Calu3 (cell line): ENCODE measurements at places on chromosomes 16 and 17. TPM values are rescaled to one million over a fixed set of nuclear protein-coding genes. Genes with fewer than 3 reads are reported as not detected.

- peak within 1 kb of the TSS; percentile 85 for H3K27ac ChIP-seq
- H3K36me3 ChIP-seq: peaks cover 46% of the 10 kb centered on the region
- H3K4me1 ChIP-seq: peaks cover 12% of the 10 kb centered on the region
- no peaks in the 10 kb centered on the region for H3K27me3 ChIP-seq
- DNase-seq: peak; percentile 95
Measured at GRCh38 chr17:42964161-42964932, at the start of gene AARSD1. Gene AARSD1, minus strand, starts transcription at chr17:42964454. Its CDS starts 14 bp downstream, at chr17:42964440.

DNA sequence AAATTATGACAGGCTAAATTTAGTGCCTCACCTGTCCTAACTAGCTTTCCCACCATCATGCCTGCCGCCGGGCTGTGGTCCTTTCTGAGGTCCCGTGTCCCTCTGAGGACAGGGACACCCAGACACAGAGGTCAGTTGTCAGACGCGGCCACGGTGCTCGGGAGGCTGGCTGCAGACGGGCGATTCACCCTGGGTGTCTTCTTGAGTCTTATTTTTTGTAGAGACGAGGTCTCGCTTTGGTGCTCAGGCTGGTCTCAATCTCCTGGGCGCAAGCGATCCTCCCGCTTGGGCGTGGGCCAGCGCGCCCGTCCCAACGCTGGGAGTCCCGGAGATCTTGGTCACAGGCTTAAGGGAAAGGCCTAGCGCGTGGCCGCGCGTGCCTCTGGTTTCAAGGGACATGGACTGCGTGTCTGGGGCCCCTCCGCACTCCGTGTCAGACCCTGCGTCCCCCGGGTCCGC is 797 bp upstream of the RAB11FIP3 start:
- H3K4me3 ChIP-seq: peak overlapping the region; percentile 83
- peaks cover 14% of the 10 kb centered on the region for H3K4me1 ChIP-seq
- H3K27ac ChIP-seq: no peak overlapping the region
- H3K27me3 ChIP-seq: peaks cover 21% of the 10 kb centered on the region
- DNase-seq: no peak

DNA sequence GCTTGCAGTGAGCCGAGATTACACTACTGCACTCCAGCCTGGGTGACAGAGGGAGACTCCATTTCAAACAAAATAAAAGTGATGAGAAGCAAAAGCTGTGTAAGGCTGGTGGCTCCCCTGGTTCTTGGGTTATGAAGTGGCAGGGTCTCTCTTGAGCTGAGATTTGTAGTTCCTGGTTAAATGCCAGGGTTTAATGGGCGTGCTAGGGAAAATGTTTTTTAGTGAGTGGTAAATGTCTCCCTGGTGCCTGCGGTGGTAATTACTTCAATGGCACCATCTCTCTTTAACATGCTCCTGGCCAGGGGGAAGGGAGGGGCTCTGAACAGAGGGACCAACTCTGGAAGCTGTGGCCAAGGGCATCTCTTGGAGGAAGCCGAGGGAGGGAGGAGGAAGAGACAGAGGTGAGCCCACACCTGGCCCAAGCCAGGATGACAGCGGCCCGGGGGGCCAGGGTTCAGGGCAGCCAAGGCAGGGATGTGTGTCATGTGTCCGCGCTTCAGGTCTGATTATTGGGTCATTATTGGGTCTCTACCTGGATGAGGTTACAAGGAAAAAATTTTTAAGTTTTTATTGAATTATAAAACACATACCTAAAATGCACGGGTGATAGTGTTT is 17.8 kb upstream of the RPL38 start:
- no peaks in the 10 kb centered on the region for H3K4me1 ChIP-seq
- H3K4me3 ChIP-seq: no peak overlapping the region
- H3K27me3 ChIP-seq: peaks cover 98% of the 10 kb centered on the region
- no peak overlapping the region for H3K27ac ChIP-seq

LGALS9B gene
- 0.57 and 1.5 TPM in 2 replicates for total RNA-seq

- H3K27me3 ChIP-seq: no peaks in the 10 kb centered on the region
- H3K4me1 ChIP-seq: peaks cover 87% of the 10 kb centered on the region
- DNase-seq: no peak
- H3K27ac ChIP-seq: peak overlapping the region; percentile 87
Measured at GRCh38 chr17:50063561-50064252, 7.8 kb downstream of the ITGA3 start.

ARMC5 gene
- total RNA-seq: 13.2 and 13.6 TPM in 2 replicates

DNA sequence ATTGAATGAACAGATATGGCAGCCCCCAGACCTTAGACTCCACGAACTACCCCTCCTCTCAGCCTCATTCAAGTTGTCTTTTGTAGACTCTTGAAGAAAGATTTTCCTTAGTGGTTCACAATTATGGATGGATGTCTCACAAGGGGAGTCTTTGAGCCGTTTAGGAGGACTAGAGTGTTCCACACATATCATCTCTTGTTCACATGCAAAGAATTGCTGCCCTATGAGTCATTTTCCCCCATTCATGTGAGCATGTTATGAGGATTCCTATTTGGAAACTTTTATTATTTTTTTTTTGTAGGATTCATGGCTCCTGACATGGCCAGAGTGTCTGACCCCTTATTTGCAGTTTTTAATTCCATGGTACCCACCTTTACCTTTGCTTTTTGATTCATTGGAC is 237.1 kb downstream of the SHISA9 start:
- no peak overlapping the region for H3K4me3 ChIP-seq
- H3K36me3 ChIP-seq: no peaks in the 10 kb centered on the region
- no peaks in the 10 kb centered on the region for H3K27me3 ChIP-seq
- no peaks in the 10 kb centered on the region for H3K4me1 ChIP-seq
- DNase-seq: no peak
- no peak overlapping the region for H3K27ac ChIP-seq

DNA sequence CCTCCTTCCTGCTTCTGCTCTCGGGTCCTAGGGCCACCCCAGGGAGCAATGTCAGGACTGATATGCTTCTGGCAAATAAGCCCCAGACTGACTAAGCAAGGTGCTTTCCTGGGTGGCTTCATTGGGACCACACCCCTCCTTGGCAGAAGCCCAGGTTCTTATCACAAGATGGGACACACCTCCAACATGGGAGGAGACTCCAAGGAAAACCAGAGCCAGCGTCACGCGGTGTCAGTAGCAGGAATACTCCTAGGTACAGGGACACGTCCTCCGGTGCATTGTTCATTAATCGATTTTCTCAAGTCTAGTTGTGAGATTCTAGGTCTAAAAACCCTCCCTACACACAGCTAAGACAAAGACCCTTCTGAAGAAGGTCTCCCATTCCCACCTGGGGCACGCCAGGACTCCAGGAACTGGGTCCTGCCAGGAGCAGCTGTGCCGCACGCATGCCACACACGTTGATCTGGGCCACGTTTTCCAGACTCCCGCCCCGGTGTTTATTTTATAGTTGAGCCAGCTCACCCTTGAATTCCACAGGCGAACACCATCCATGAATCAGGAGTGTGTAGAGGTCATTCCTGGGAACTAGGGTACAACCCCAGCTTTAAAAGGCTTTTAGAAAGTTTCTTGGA is 30.8 kb downstream of the FA2H start:
- H3K27me3 ChIP-seq: no peaks in the 10 kb centered on the region
- H3K36me3 ChIP-seq: peaks cover 54% of the 10 kb centered on the region
- H3K4me1 ChIP-seq: peaks cover 65% of the 10 kb centered on the region
- DNase-seq: peak; percentile 98
- H3K4me3 ChIP-seq: peak overlapping the region; percentile 60
- peak overlapping the region; percentile 96 for H3K27ac ChIP-seq

GRCh38 chr17:75394332-75394918 is 11.1 kb downstream of the GRB2 start:
- H3K4me1 ChIP-seq: peaks cover 42% of the 10 kb centered on the region
- peak overlapping the region; percentile 96 for H3K4me3 ChIP-seq
- peaks cover 25% of the 10 kb centered on the region for H3K36me3 ChIP-seq
- no peak for DNase-seq

GRCh38 chr17:66485309-66485947 is 183.0 kb downstream of the PRKCA start:
- H3K36me3 ChIP-seq: peaks cover 15% of the 10 kb centered on the region
- peak overlapping the region; percentile 22 for H3K27ac ChIP-seq
- no peak for DNase-seq
- H3K27me3 ChIP-seq: no peaks in the 10 kb centered on the region

TRAF4 gene
- total RNA-seq: 201 and 202 TPM in 2 replicates

IL17C gene
- not detected in 2 replicates for total RNA-seq

DNA sequence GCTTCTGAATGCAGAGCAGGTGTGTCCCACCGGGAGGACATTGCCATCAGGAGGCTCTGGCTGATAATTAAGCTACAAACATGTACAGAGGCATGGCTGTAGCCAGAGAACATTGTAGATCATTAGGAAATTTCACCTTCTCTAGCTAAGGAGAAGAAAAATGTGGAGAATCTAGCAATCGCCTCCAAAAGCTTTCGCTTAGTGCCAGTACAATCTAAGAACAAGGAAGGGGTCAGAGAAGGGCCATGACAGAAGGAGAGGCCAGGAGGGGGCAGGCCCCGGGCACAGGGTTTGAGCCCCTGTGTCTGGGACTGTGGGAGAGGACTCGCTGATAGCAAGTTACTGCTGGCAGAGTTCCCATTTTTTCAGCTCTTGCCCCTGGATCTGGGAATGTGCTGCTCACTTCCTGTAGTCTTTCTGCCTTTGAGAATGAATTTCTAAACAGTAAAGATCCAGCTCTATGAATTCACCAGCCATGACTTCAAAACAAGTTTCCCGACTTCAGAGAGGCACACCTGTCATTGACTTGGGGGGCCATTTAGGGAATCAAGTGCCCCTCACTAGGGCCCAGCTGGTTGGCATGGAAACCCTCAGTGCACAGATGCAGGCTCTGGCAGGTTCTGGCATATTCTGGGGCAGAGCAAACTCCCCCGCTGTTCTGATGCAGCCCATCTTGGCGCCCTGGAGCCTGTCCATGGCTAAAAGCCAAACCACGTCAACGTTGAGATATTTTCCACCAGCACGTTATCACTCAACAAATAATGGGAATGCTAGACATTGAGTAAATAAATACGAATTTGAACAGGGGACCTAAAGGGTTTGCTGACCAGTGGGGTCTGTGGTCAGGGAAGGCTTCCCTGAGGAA is 59.5 kb upstream of the CACNG4 start:
- peaks cover 41% of the 10 kb centered on the region for H3K4me1 ChIP-seq
- H3K27me3 ChIP-seq: peaks cover 13% of the 10 kb centered on the region
- H3K4me3 ChIP-seq: peak overlapping the region; percentile 40
- DNase-seq: peak; percentile 40
- no peaks in the 10 kb centered on the region for H3K36me3 ChIP-seq

MYL4 gene
- not detected in 2 replicates for total RNA-seq

GRCh38 chr16:53817117-53817755 is 113.3 kb downstream of the FTO start:
- DNase-seq: no peak
- no peaks in the 10 kb centered on the region for H3K27me3 ChIP-seq
- no peak overlapping the region for H3K4me3 ChIP-seq
- no peaks in the 10 kb centered on the region for H3K36me3 ChIP-seq

- H3K27ac ChIP-seq: no peak overlapping the region
- H3K27me3 ChIP-seq: peaks cover 99% of the 10 kb centered on the region
- peak; percentile 34 for DNase-seq
- H3K36me3 ChIP-seq: peaks cover 11% of the 10 kb centered on the region
- H3K4me3 ChIP-seq: peak overlapping the region; percentile 69
Measured at GRCh38 chr17:49497148-49498028, 2.3 kb downstream of the NGFR start.

GRCh38 chr16:50469121-50469743 is 79.0 kb upstream of the NKD1 start:
- H3K27me3 ChIP-seq: peaks cover 96% of the 10 kb centered on the region
- H3K4me1 ChIP-seq: no peaks in the 10 kb centered on the region
- no peak overlapping the region for H3K27ac ChIP-seq
- H3K36me3 ChIP-seq: no peaks in the 10 kb centered on the region
- no peak for DNase-seq
- peak overlapping the region; percentile 25 for H3K4me3 ChIP-seq

GRCh38 chr17:79993390-79994227 is 42.1 kb downstream of the TBC1D16 start:
- no peaks in the 10 kb centered on the region for H3K27me3 ChIP-seq
- peak overlapping the region; percentile 65 for H3K4me3 ChIP-seq
- H3K36me3 ChIP-seq: peaks cover 29% of the 10 kb centered on the region

GRCh38 chr17:77490361-77491183 is 349.8 kb downstream of the SEC14L1 start:
- H3K36me3 ChIP-seq: peaks cover 65% of the 10 kb centered on the region
- no peaks in the 10 kb centered on the region for H3K27me3 ChIP-seq
- H3K4me1 ChIP-seq: no peaks in the 10 kb centered on the region

GRCh38 chr16:2450535-2450934 is 9.4 kb upstream of the TEDC2 start:
- H3K4me3 ChIP-seq: no peak overlapping the region
- peaks cover 84% of the 10 kb centered on the region for H3K36me3 ChIP-seq
- H3K4me1 ChIP-seq: no peaks in the 10 kb centered on the region
- H3K27ac ChIP-seq: no peak overlapping the region
- H3K27me3 ChIP-seq: no peaks in the 10 kb centered on the region
- no peak for DNase-seq

- DNase-seq: no peak
- peaks cover 44% of the 10 kb centered on the region for H3K27me3 ChIP-seq
- H3K4me3 ChIP-seq: no peak overlapping the region
- peaks cover 17% of the 10 kb centered on the region for H3K4me1 ChIP-seq
Measured at GRCh38 chr17:27804113-27804512, 3.8 kb upstream of the NOS2 start.

- H3K27ac ChIP-seq: peak overlapping the region; percentile 66
- H3K27me3 ChIP-seq: no peaks in the 10 kb centered on the region
- DNase-seq: peak; percentile 34
- peak overlapping the region; percentile 93 for H3K4me3 ChIP-seq
Measured at GRCh38 chr16:1613728-1614455, 1.7 kb downstream of the CRAMP1 start.

PYDC1 gene
- total RNA-seq: not detected in 2 replicates

GRCh38 chr16:47970291-47970931 is 185.4 kb downstream of the ABCC12 start:
- no peaks in the 10 kb centered on the region for H3K4me1 ChIP-seq
- H3K36me3 ChIP-seq: no peaks in the 10 kb centered on the region
- no peak overlapping the region for H3K4me3 ChIP-seq
- DNase-seq: peak; percentile 6
- H3K27ac ChIP-seq: no peak overlapping the region

- H3K36me3 ChIP-seq: no peaks in the 10 kb centered on the region
- no peak overlapping the region for H3K27ac ChIP-seq
- no peak for DNase-seq
- no peaks in the 10 kb centered on the region for H3K4me1 ChIP-seq
Measured at GRCh38 chr16:5736209-5736930, 638.8 kb upstream of the EEF2KMT start.

- no peak for DNase-seq
- H3K4me3 ChIP-seq: no peak overlapping the region
- H3K4me1 ChIP-seq: peaks cover 9% of the 10 kb centered on the region
- H3K36me3 ChIP-seq: peaks cover 28% of the 10 kb centered on the region
- H3K27me3 ChIP-seq: no peaks in the 10 kb centered on the region
- H3K27ac ChIP-seq: no peak overlapping the region
Measured at GRCh38 chr17:78672871-78673371, 95.7 kb upstream of the DNAH17 start.

EXOC3L1 gene
- 0.31 and 1.2 TPM in 2 replicates for total RNA-seq

CD300LB gene
- total RNA-seq: not detected in 2 replicates

EVPLL gene
- 1.4 and 2.4 TPM in 2 replicates for total RNA-seq

NPTX1 gene
- 0.20 and 0.21 TPM in 2 replicates for total RNA-seq

KRT33A gene
- not detected in 2 replicates for total RNA-seq
